ENCODE measurements at places on chromosomes 6 and 20.

DNA sequence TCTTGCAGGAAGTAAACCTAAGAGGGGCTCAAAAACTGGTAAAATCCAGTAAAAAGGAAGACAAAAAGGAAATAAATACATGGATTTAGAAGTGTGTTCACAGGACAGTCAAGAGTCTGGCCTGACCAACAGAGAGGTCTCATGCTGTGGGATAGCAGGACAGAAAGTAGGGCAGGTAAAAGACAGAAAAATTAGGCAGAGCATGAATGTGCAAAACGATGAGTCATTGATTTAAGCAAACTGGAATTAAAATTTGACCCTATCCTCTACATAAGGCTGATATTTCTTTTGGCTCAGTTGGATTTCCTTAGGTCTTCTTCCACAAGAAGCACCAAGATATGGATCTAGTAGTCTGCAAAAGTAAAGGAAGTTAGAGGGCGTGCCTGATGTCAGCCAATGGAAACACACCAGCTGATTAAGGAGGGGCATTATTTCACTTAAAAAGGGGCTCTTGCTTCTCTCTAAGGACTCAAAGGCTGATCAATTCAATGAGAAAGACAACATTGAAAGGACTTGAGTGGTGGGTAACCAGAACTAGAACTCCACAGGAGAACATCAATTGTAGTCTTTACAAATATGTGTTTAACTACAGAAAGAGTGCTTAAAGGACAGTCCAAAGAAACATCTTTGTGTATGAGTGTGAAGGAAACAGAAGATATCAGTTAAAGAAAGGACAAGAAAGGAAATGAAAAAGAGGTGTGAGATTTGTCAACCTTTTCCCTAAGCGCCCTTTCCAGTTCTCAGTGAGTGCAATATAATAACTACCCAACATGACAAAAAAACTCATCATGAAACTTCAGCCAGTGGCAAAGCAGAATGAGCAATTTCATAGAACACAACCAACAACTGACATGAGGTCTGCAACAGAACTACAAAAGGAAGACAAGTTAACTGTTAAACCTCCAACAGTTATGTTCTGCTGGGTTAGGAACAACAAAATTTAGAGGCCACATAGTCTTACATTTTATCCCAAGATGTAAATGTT, 19.4 kb upstream of the MYB start:
- no peak for DNase-seq

DNA sequence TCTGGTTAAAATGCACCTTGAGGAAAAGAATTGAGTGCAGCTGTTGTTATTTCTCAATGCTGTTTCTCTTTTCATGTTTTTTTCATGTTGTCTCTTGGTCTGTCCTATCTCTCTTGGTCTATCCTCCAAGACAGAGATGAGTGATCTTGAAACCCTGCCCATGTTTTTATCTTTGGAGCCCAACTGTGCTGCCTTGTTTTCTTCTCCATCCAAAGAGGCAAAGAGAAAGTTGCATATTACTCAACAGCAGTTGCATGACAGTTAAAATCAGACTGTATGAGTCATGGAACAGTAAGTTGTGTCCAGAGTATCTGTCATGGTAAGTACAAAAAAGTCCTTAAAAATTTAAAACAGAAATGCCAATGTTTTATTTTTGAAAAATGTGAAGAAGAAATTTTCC, 26.2 kb downstream of the BCAS1 start:
- DNase-seq, result no peak

- no peak for DNase-seq
Observed at GRCh38 chr6:121733234-121733633, 297.8 kb downstream of the GJA1 start.

- peak; percentile 27 for DNase-seq
Observed at GRCh38 chr20:23889775-23890187, 10.2 kb upstream of the CST5 start.

DNA sequence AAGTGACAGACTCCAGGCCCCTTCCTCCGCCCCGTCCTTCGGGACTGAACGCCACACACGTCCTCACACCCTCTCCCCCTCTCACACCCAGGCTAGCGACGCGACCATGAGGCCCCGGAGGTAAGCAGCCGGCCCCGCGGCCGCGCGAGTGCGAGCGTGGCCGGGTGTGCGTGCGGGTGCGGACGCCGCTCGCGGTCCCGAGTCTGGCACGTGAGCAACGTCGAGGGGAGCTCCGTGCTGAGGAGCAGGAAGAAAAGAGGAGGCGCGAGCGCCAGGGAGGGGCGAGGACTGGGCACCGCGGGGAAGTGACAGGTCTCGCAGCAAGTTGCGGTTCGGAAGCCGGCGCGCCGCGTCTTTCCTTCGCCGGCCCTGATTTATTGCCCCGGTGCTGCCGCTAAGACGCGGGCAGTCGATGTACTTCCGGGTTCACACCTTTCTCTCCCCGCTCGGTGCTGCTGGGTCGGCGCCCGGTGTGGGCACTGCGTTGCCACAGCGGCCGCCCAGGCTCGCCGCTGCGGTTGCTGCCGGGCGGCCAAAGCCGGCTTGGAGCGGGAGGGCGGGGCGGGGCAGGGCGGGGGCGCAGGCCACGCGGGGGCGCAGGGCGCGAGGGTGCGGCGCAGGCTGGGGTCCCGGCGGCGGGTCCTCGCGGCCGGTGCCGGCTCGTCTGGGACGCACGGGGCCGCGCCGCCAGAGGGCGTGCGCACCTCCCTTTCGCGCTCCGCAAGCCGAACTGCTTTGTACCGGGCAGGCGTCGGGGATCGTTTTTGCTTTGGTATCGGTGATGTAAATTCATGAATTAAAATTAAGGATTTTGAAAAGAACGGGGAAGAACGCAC, 15.8 kb upstream of the LIN28B start:
- DNase-seq, result no peak

DNA sequence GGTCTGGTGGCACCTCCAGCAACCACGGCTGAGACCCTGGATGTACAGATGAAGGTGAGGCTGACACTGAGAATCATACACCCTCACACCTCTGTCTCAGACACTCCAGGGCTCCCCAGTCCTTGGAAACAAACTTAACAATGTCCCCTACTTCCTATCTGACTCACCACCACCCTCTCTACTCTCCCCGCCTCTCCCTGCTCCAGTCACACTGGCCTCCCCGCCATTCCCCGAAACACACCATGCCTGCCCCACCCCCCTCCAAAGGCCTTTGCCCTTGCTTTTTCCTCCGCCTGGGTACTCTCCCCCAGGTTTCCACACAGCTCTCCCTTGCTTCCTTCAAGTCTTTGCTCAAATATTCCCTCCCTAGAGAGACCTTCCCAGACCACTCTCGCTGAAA, 16.3 kb downstream of the BPI start:
- DNase-seq, result no peak

Measured in NCI-H460 (cell line).